ENCODE measurements at places on chromosomes 5 and 9.

- DNase-seq: no peak
Observed at GRCh38 chr9:8802242-8802641, 1002.7 kb upstream of the DMAC1 start.

- no peak for DNase-seq
Observed at GRCh38 chr5:108634617-108635288, 112.9 kb upstream of the FER start.

DNA sequence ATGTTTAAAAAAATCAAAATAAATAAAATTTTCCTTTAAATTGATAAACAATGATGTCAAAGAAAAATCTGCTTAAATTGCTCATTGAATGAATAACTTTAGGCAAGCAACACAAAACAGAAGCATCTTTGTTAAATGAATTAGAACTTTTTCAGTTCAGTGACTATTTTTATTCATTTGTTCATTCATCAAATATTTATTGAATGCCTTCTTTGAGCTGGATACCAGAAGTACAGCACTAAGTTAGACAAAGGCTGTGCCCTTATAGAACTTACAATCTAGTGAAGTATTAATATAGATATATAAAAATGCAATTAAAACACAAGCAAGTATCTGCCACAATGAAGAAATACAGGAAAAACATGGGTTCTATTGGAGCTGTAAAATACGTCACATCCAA lies 10.8 kb downstream of the FNIP1 start:
- no peak for DNase-seq

DNA sequence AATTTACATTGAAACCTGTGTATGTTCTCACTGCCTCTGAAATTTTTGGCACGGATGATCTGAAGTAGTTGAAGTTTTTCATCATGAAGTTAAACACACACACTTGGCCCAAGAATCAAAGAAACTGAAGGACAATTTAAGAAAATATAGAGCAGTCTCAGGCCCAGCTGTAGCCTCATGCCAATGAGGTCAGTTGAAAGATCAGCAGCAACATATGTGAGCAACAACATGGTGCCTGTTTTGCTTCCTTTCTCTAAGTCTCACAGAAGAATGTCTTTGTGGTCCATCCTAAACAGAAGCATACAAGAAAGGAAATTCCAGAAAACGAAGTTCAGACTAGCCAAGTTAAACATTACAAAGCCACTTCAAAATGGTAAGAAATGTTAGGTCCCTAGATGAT lies 1737.2 kb downstream of the MAT2B start:
- DNase-seq: no peak

DNA sequence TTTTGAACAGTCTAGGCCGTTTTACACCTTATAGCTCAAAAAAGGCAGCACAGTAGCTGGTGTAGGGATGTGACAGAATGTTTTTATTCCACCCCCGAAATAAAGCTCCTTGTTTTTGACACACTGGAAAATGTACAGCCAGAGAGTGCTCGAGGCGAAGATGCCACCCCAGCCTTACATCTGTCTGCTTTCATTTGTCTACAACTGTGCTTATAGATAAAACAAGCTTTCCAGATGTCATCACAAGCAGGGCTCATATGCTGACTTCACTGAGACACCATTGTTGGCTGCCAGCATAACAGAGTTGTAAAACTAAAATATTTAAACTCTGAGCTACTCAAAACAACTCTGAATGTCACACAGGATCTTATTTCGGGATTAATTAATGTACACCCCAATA lies 386.3 kb downstream of the BNC2 start:
- no peak for DNase-seq

DNA sequence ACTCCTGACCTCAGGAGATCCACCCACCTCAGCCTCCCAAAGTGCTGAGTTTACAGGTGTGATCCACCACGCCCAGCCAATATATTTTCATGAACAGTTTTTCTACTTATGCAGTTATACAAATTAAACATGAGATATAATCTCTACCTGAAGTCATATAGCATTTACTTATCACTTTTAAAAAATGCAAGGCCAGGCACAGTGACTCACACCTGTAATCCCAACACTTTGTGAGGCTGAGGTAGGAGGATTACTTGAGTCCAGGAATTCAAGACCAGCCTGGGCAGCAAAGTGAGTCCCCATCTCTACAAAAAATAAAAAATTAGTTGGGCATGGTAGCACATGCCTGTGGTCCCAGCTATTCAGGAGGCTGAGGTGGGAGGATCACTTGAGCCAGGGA lies 164.7 kb upstream of the LHFPL2 start:
- DNase-seq: no peak

GRCh38 chr9:10168241-10168640 lies 444.6 kb downstream of the PTPRD start:
- DNase-seq: no peak

- DNase-seq: no peak
Observed at GRCh38 chr9:79000230-79001002, 571.3 kb upstream of the TLE4 start.

- no peak for DNase-seq
Observed at GRCh38 chr5:1089621-1090040, 22.2 kb downstream of the SLC12A7 start.

DNA sequence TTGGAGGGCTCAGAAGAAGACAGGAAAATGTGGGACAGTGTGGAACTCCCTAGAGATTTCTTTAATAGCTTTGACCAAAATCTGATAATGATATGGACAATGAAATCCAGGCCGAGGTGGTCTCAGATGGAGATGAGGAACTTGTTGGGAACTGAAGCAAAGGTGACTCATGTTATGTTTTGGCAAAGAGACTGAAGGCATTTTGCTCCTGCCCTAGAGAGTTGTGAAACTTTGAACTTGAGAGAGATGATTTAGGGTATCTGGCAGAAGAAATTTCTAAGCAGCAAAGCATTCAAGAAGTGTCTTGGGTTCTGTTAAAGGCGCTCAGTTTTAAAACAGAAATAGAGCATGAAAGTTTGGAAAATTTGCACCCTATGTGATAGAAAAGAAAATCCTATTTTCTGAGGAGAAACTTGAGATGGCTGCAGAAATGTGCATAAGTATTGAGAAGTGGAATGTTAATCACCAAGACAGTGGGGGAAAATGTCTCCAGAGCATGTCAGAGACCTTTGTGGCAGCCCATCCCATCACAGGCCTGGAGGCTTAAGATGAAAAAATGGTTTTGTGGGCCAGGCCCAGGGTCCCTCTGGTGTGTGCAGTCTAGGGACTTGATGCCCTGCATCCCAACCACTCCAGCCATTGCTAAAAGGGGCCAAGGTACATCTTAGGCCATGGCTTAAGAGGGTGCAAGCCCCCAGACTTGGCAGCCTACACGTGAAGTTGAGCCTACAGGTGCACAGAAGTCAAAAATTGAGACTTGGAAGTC lies 463.7 kb upstream of the TLE4 start:
- no peak for DNase-seq

DNA sequence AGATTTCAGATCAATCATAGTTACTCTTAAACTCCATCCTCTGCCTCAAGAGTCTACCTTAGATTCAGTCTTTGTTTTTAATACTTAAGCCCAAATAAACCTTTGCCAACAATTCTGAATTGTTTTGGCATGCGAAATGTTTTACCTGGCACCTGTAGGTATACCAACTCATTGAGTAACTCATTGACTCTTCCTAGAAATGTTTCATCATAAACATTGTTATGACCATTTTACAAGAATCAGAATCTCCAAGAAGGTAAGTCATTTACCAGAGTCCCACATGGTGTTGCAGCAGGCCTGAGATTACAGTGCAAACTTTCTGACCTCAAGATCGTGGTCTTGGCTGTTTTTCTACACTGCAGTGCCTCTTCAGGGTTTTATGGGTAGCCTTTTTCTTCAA lies 750.4 kb downstream of the BRINP1 start:
- DNase-seq: no peak

GRCh38 chr5:95262933-95263660 lies 21.8 kb downstream of the MCTP1 start:
- DNase-seq: no peak

GRCh38 chr5:180602481-180603075 lies 11.3 kb upstream of the SCGB3A1 start:
- no peak for DNase-seq

DNA sequence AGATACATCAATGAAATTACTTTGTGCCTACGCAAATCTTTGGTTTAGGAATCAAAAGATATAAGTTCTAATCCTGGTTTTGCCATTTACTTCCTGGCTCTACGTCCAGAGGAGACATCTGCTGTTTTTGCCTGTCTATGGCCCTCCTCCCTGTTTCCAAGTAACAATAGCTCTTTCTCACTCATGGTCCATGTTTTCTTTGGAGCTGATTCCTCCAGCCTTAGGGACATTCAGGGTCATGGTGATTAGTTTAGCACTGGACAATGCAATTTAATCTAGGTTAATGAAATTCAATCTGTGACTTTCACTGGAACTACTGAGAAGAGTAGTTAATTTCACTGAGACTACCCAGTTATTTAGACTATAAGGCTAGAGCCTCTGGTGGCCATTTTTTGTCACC lies 170.6 kb downstream of the SEMA6A start:
- no peak for DNase-seq

DNA sequence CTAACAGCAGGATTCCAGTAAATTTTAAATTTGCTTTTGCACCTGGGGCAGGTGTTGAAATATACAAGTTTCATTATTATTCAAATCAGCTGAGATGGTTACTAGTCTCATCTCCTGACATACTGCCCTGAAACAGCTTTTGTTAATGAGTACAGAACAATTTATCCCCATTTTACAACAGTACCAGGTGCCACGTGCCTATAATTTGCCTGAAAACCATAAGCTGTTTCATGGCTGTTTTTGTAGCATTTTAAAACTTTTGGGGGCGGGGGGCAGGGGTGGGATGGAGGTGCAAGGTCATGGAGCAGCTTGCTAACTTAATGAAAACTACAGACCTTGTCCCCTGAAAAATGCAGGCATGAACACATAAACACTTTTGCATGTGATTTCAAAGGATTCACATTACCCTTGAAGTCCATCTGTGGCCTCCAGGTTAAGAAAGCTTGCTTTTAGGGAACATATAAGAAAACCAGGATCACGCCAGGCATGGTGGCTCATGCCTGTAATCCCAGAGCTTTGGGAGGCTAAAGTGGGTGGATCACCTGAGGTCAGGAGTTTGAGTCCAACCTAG lies 42.1 kb downstream of the TIMD4 start:
- no peak for DNase-seq

- DNase-seq: no peak
Observed at GRCh38 chr5:102223542-102224477, 72.3 kb downstream of the SLCO4C1 start.

- DNase-seq: no peak
Observed at GRCh38 chr5:15835514-15835913, 335.5 kb downstream of the FBXL7 start.

- DNase-seq: no peak
Observed at GRCh38 chr9:136437430-136437829, 2.2 kb downstream of the INPP5E start.

GRCh38 chr5:31819926-31820516 lies 181.1 kb downstream of the PDZD2 start:
- no peak for DNase-seq

DNA sequence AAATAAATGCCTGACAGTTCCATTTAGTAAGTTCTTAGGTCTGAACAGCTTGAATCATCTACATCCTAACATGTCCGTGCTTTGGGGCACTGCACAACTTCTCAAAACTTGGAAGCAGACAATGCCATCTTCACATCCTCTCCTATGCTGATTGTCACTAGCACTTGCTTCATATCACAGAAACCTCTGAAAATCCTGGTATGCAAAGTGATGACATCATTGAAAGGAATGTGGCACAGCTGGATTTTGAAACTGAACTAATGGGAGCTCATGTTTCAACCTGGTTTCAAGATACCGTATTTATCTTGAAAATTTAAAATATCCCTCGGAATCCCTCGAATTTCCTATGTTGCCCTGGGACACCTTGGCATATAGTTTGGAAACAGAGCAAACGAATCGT lies 490.2 kb upstream of the DAP start:
- no peak for DNase-seq

GRCh38 chr5:139906661-139907060 lies 111.1 kb downstream of the PSD2 start:
- no peak for DNase-seq

- no peak for DNase-seq
Observed at GRCh38 chr5:35920890-35921289, 17.5 kb downstream of the CAPSL start.

DNA sequence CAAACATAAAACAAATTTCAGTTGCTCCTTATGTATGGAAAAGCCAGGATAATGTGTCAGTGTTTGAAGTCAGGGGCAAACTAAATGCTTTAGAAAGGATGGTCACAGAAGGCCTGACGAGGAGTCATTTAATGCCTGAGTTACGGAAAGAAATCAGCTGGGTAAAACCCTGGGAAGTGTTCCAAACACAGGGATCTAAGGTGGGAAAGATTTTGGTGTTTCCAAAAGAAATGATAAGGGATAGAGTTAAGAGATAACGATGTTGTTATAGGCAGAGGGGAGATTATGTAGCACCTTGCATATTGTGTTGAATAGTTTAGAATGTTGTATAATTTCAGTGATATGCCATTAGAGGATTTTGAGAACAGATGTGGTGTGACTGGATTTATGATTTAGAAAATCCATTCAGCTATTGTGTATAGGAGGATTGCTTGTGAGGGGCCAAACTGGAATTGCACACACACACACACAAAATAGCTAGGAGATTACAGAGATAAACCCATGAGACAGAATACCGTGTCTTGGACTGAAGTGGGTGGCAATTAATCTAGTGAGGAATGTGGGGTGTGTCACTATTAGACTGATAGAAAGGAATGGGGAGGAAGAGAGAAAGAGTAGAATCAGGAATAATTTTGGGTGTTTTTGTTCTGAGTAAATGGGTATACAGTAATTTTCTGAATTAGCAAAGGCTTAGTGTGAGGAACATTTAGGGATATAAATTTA lies 274.2 kb upstream of the DAB2 start:
- DNase-seq: no peak

DNA sequence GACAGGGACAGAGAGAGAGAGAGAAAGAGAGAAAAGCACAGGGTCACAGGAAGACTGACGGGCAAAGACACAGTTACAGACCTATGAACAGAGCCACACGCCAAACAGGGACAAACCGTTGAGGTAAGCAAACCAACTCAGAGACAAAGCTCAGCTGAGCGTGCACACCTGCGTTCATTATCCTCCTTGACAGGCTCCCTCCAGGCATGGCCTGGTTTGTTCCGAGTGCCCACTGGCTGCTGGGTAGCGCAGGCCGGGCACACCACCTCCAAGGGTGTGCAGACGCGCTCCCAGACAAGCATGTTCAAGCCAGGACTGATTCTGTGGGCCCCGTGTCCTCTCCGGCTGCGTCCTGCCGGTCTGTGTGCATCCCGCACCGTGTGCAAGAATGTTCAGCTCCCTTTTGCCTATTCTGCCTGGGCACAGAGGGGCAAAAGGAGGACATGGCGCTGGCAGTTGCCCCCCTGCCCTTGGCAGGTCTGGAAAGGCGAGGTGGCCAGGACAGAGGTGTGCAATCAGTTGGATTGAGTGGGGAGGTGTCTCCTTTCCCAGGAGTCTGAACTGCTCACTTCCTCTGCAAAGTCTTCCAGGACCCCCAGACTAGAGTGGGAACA lies 467 bp upstream of the SMIM32 start:
- no peak for DNase-seq

DNA sequence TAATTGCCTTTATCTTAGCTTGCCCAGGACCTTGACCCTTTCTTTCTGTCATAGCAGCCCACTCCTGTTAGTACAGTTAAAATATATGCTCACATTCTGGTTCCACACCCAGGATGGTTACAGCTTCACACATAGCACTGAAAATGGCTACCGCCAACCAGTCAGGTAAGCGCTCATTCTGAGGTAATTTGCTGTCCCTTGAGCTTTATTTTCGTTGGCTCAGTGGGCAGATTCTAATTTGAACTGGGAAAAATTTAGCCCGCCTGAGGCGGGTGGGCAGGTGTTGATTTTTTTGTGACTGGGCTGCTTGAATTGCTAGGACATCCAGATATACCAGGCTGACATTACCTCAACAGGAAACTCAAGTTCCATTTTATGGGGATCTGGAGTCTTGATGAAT lies 137.5 kb downstream of the KCTD16 start:
- no peak for DNase-seq
